ENCODE measurements at places on chromosomes 12 and 14.

DNA sequence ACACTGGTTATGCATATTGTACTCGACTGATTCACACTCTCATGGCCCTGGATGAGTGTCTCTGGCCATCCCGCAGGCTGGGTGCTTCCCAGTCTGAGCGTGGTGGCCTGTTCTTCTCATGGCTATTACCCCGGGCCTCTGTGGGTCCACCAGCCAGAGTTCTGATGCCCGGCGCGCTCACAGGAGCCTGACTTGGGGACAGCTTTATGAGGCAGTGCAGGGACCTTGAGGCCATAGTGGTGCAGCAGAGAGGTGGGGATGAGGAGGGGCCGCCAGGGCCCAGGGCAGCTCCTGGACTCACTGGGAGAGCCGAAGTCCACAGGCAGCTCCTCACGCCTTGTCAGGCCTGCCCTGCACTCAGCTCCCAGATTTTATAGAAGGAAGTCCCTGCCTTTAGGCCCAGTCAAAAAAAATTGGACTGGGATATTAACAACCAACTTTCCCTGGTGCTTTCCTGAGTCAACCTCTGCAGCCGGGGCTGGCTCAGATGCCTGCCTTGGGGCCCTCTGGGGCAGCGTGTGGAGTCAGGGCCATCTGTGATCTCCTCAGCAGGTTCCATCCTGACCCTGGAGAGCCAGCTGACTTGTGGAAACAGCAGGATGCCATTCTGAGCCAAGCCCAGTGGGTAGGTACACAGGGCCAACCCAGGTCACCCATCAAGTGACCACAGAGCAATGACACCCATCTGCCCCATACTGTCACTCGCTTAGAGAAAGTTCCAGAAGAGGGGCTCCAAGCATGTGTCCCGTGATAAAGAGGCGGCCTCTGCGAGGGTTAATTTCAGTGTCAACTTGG lies 89.4 kb upstream of the DIO3 start:
- no peak for DNase-seq

DNA sequence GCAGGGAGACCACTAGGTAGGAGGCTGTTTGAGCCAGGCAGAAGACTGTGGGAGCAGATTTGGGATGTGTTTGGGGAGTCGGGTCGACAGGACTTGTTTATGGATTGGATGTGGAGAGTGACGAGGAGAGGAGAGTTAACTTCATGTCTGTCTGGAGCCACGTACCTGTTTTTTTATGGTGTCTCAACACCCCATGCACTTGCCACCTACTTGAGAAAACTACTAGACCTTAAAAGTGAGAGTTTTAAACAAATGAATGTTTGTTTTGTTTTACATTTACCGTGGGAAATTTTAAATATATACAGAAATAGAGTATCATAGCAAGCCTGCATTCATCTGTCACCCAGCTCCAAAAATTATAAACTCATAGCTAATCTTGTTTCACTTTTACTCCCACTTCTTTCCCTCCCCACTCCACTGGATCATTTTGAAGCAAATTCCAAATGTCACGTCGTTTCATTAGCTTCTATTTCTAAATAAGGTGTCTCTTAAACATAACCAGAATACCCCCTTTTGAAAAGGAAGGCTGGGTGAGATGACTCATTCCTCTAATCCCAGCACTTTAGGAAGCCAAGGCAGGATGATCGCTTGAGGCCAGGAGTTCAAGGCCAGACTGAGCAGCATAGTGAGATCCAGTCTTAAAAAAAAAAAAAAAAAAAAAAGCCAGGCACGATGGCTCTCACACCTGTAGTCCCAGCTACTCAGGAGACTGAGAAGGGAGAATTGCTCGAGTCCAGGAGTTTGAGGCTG lies 136.2 kb downstream of the ANO6 start:
- DNase-seq: no peak

DNA sequence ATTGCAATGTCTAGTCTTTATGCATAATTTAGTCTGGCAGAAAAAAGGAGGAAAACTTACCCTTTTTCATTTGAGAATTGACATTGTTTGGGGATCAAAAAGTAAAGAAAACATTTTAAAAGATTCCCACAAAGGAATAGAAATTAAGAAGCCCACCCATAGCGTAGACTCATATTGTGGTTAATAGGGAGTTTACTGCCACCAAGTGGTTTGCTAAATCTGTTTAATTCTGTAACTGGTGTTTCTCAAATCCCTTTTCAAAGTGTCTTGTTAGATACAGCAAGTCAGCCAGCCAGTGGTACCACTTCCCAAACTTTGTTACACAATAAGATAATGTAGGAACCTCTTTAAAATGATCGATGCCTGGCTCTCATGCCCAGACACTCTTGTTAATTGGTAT lies 180.3 kb downstream of the IPO8 start:
- peak; percentile 27 for DNase-seq

GRCh38 chr14:72532686-72533454 lies 361.0 kb downstream of the DPF3 start:
- no peak for DNase-seq

DNA sequence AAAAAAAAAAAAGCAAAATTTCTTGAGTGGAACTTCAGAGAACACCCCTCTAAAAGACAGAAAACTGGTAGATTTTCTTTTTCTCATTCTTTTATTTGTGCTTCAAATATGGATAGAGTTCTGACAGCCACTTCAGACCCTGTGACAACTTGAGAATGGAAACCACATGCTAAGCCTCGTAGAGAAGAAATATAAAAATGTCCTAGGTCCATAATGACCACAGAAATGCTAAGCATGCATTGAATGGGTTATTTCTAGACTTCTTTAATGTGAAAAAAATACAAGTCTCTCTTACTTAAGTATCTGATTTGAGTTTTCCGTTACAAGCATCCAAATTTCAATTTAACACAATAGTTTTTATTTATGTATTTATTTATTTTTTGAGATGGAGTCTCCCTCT lies 28.3 kb upstream of the DIO2 start:
- DNase-seq: peak; percentile 35

DNA sequence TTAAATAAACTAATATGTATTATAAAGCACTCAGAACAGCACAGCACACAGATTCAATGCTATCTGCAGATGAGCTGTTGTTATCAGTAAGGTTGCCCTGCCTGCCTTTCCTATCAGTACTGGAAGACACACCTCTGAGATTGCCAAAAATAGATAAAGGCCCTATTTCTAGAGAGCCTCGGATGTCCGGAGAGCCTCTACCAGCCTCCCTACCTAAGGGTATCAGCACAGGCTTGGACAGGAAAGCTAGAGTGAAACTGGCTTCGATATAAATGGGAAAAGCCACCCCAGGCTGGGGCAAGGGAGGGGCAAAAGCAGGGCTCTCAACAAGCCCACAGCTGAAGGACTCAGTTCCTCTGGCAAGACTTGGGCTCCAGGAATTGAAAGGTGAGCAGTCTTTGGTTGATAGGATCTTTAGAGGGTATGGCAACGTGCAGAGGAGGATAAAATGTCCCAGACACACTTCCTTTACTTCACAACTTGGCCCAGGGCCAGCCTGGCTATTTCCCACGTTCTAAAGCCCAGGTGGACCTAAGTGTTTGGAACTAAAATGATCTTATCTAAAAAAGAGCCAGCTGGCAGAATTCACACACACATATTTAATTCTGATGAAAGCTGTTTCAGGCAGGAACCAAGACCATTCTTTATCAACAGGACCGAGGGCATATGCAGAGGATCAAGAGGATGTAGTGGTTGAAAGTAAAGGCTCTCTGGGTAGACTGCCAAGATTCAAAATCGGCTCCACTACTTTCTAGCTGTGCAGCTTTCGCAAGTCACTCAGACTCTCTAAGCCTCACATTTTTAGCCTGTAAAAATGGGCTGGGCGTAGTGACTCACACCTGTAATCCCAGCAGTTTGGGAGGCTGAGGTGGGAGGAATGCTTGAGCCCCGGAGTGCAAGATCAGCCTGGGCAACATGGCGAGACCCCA lies 37.8 kb upstream of the ITPR2 start:
- peak; percentile 51 for DNase-seq

- DNase-seq: no peak
These were observed 331.8 kb downstream of the ZFP36L1 start for GRCh38 chr14:68461086-68461485.

GRCh38 chr14:77027538-77028383 lies 747 bp downstream of the IRF2BPL start:
- DNase-seq: peak; percentile 65

- no peak for DNase-seq
These were observed 1077.6 kb upstream of the FOXG1 start for GRCh38 chr14:27688841-27689444.

DNA sequence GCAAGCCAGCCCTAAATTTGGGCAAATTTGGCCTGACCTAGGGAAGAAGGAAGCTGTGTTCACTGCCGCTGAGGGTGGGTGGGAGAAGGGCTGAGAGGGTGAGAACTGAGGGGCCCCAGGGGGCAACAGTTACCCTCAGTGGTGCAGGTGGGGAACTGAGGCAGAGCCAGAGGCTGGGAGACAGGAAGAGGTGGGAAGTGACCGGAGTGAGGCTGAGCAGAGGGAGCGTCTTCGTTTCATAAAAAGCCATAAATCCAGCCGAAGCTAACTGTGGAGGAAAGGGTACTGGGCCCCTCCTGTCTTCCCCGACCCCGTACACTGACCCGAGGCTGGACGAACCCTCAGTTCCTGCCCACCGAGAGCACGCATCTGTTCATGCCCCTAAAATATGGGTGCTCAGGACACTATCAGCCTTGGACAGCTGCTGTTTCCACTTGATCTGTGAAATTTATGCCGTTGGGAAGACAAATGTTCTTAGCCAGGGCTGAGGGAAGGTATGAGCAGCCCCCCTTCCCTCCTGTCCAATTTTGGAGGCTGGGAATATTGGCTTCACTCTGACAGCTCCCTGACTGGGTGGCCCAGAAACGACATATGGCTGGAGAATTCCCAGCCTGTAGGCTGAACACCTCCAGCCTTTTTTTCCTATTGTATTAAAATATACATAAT lies 116.5 kb downstream of the KIF26A start:
- DNase-seq: no peak

- DNase-seq: no peak
These were observed 20.6 kb downstream of the ATF1 start for GRCh38 chr12:50784501-50784900.

DNA sequence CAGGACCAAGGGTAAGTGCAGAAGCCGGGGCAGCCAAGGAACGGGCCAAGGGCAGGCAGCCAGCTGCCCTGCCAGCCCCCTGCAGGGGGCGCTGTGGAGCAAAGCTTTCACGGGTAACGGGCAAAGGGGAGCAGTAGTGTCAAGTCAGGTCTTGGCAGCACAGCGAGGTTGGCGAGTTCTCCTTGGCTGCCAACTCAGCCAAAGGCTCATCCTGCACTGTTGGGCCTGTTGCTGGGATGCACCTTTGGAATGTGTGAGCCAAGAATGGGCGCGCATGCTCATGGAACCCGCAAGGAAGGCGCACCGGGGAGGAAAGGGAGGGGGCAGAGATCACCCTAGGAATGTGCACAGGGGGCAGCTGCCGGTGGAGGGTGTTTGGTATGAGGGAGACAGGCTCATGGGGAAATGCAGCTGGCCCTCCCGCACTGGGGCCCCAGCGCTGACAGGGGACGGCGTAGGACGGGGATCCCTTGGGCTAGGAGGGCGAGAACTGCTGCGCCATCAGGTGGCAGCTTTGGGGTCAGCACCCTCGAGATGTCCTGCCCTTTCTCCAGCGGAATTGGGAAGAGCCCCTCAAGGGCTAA lies 138.0 kb downstream of the ASCL4 start:
- DNase-seq: no peak

GRCh38 chr12:777550-778047 lies 25.2 kb downstream of the WNK1 start:
- no peak for DNase-seq

Measured in astrocyte (in vitro differentiated cells and primary cell).